WTC11 (cell line): ENCODE measurements at places on chromosomes 13 and 19.
A peak's percentile ranks its signal among the peaks of the same experiment; 100 is the strongest.

GRCh38 chr19:45874620-45874966 is 10.5 kb downstream of the FOXA3 start:
- no peak for DNase-seq

DNA sequence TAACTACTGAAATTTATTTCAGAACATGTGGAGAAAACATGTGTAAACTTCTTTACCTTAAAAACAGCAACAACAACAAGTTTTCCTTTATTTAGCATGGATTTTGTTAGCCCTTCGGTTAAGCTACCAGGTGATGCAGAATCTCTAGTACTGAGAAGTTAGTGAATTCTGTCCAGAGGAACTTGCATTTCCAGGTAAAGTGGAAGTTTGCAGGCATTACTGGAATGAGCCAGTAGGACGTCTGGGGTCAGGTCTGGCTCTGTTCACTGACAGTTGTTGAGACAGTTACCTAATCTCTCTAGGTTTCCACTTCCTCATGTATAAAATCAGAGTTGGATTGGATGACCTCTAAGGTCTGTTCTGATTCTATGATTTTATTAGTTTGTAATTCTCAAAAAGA is 244.3 kb downstream of the OLFM4 start:
- DNase-seq: no peak

- DNase-seq: peak; percentile 89
These were observed 38.4 kb upstream of the TCF3 start for GRCh38 chr19:1690699-1691307.

DNA sequence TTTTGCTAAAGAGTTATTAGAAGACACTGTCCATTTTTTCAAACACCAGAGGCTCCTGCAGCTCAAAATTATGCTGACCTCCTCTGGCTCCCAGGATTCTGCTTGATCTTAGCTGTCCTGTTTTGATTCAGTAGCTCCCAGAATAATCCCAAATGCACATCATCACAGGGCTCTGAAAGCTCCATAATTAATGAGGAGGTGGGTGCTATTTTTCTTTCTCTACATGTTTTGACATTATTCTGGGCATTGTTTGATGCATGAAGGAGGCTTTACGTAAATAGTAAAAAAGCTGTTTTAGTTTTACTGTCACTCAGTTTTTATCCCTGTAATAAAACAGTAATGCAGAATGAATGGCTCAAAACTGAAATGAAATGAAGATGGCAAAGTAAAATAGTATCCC is 495.4 kb downstream of the DCT start:
- no peak for DNase-seq

GRCh38 chr13:66225072-66225471 is 1005.1 kb downstream of the PCDH9 start:
- peak; percentile 31 for DNase-seq
